Stimulated activated CD4-positive, alpha-beta T cell treated with anti-CD3 and anti-CD28 coated beads, TNF-alpha, amount 100 ng/mL, for 1 hour (primary cell): ENCODE measurements at places on chromosomes 1 and 21.

DNA sequence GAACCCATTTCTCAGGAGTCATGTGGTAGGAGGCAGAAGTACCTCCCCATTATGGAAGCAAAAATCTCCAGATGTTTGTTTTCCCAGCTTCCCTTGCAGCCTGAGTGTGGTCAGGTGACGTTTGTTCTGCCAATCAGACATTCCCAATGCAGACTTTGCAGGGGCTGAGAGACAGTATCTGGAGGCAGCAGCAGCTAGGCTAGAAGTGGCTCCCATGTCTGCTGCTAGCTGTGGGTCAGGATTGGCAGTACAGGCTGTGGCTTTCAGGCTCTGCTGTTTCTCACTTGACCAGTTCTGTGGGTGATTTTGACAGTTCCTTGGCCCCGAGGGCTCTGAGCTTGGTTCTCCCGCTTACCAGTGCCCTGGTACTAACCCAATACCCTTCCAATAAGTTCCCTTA, 58.6 kb upstream of the NBPF3 start:
- DNase-seq: no peak

DNA sequence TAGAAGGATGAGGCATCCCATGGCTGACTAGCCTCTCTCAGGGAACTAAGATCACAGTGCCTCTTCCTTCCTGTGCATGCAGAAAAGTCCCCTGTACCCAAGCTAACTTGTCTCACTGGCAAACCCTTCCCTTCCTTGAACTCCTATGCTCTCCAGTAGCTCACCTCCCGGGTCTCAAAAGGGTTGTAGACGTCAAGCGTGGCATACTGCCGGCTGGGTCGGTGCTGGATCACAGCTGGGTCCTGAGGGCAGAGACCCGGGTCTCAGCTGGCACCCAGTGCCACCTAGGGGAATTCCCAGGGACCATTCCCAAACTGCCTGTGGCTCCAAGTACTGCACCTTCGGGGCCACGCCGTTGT, 688 bp downstream of the SCAMP3 start:
- DNase-seq: no peak

DNA sequence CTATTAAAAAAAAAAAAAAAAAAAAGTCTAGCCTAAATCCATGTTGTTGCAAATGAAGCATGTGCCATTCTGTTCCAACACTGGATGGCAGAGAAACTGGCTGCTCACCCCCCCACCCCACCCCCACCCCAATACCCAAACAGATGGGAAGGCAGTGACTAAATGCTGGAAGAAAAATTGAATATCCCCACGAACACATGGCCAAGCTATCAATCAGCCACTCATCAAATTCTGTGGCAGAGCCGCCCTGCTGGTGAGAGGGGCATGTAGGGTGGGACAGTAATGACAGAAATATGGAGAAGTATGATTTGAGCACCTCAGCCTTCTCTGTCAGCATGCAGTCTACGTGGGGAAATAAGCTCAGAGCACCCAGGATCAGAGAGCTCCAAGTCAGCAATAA, 34.1 kb downstream of the OPTC start:
- no peak for DNase-seq

DNA sequence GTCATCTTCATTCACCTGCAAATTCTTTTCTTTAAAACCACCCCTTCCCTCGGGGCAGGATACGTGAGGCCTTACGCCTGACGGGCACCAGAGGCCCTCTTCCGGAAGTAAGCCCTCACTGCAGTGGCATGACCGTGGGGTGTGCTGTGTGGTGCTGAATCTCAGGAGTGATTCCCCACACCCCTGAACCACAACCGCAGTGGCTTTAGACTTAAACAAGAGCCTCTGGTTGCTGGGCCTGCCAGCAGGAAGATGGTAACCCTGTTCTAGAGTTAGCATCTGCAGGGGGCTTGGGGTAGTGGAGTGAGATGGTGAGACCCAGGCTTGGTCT, 12.1 kb downstream of the BSND start:
- DNase-seq: no peak

DNA sequence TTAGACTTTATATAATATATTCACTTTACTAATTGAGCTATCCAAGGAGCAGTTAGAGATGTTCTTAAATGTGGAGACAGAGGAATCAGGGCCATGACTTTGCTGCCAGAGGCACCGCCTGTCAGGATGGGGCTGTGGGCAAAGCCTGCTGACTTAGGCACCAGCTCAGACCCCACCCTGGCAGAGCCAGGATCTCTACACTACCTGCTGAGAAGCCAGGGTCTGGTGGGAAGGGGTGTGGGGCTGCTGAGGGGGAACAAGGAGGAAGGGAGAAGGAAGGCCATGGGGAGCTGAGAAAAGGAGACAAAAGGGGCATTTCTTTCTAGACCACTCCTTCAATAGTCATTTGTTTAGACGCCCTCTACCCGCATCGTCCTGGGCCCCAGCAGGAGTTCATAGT, 104.8 kb downstream of the TMEM53 start:
- DNase-seq: no peak
